B cell (primary cell): ENCODE measurements at places on chromosomes 1 and 21. TPM values are rescaled to one million over a fixed set of nuclear protein-coding genes. Genes with fewer than 3 reads are reported as not detected.

GPR25 gene
- polyA plus RNA-seq = 1.1 and 3.1 TPM in 2 replicates

CDK18 gene
- 3.8 and 4.4 TPM in 2 replicates for polyA plus RNA-seq

CAPN2 gene
- 38.5 and 63.9 TPM in 2 replicates for polyA plus RNA-seq

KRTAP12-2 gene
- polyA plus RNA-seq = not detected in 2 replicates

COL16A1 gene
- 0.07 TPM in 1 of 2 replicates, not detected in the other for polyA plus RNA-seq

RSPO1 gene
- polyA plus RNA-seq = not detected in 2 replicates

BEST4 gene
- polyA plus RNA-seq = 0.19 and 0.30 TPM in 2 replicates

CD1C gene
- 62.8 and 96.8 TPM in 2 replicates for polyA plus RNA-seq
